ENCODE measurements at places on chromosomes 12 and 14.

- DNase-seq: no peak
Observed at GRCh38 chr12:70695361-70696023, 58.3 kb upstream of the PTPRB start.

DNA sequence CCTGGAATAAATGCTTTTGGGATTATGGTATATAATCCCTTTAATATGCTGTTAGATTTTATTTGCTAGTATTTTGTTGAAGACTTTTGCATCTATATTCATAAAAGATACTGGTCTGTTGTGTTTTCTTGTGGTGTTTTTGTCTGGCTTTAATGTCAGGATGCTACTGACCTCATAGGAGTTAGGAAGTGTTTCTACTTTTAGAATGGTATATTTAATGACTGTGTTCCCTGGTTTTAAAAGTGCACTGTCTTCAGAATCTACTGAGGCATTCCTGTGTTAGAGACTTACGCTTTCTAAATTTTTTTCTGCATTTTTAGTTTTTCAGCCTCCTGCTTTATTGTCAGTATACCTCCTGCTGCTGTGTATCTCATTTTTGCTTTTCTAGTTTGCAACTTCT, 51.6 kb downstream of the ARHGAP5 start:
- no peak for DNase-seq

GRCh38 chr12:108717243-108717642, 14.1 kb downstream of the CORO1C start:
- no peak for DNase-seq

GRCh38 chr12:110012137-110012536, 12.9 kb downstream of the ANKRD13A start:
- DNase-seq: no peak

GRCh38 chr14:105324080-105324778, 9.7 kb downstream of the PACS2 start:
- no peak for DNase-seq

DNA sequence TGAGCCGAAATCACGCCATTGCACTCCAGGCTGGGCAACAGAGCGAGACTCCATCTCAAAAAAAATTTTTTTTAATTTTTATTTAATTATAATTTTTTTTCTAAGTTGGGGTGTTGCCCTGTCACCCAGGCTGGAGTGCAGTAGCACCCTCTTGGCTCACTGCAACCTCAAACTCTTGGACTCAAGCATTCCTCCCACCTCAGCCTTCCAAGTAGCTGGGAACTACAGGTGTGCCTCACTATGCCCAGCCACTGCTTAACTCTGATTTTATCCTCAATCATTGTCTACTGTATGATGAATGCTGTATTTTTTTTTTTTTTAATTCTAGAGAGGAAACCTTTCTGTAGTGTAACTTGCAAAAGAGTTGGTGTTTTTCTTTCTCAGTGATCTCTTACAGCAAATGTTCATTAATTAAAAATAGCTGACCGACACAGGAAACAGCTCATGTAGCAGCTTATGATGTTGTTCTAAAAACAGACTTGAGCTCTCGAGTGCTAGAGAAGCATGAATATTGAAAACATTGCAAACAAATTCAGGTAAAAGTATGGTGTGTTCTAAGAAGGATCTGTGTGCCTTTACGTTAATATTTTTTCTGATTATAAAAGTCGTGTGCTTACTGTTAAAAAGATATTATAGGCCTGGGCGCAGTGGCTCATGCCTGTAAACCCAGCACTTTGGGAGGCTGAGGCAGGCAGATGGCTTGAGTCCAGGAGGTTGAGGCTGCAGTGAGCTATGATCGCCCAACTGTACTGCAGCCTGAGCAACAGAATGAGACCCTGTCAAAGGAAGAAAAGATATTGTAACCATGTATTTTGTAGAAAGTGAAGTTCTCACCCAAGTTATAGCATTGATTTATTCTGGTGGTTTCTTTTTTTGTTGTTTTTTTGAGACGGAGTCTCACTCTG, 68.9 kb downstream of the FGD4 start:
- no peak for DNase-seq

DNA sequence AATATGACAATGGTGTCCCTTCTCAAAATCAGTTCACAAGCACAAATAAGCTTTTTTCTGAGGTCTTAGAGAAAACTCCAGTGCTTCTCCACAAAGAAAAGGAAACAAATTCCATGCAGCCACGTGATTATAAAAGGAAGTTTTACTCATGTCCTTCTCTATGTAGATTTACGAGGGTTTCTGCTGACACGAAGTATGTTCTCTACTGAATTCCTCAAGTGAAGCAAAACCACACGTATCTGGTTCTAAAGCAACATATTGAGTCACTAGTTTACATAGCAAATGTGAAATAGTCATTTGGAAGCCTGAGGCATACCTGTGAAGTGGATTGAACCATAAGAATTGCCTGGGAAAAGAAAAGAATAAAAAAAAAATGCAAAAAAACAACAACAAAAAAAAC, 31.9 kb downstream of the BMP4 start:
- no peak for DNase-seq

DNA sequence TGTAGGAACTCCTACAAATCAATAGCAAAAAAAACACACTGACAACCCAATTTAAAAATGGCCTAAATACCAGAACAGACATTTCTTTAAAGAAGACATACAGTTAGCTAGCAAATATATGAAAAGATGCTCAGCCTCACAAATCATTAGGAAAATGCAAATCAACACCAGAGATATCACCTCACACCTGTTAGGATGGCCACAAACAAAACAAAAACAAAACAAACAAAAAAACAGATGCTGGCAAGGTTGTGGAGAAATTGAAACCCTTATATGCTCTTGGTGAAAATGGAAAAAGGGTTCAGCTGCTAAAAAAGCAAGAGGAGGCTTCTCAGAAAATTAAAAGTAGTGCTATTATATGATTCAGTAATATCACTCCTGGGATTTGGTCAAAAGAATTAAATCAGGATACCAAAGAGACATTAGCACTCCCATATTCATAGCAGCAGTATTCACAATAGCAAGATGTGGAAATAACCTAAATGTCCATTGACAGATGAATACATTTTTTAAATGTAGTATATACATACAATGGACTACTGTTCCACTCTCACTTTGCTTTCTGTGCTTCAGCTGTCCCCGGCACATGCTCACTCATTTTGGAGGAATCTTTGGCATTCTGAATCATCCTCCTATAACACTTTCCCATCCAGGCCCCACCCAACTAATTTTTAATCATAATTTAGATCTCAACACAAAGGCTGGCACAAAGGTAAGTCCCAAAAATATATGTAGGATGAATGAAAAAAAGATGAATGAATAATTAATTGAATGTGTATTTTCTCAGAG, 99.1 kb downstream of the SYT1 start:
- DNase-seq: no peak

DNA sequence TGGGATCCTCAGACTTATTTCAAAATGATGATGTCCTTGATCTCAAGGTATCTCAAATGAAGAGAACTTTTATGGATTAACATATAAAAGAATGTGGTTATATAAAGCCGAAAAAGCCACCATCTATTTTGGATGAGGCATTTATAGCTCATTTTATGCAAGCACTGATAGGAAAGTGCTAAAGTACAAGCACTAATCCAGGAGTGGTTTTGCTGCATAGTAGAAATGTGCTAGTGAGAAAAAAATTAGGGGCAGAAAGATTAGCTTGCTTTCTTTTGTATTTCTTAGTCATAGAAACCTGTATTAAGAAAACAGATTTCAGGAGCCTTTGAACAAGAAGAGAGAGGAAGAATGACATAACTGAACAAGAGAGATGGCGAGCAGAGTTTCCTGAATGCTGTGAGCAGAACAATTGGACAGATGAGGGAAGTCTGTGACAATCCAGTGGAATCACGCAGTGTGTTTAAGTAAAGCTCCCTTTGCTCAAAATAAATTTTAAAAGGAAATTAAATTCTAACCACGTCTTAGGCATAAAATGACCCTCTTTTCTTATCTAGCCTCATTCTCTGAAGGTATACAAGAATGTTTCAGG, 238.2 kb upstream of the NOVA1 start:
- no peak for DNase-seq

DNA sequence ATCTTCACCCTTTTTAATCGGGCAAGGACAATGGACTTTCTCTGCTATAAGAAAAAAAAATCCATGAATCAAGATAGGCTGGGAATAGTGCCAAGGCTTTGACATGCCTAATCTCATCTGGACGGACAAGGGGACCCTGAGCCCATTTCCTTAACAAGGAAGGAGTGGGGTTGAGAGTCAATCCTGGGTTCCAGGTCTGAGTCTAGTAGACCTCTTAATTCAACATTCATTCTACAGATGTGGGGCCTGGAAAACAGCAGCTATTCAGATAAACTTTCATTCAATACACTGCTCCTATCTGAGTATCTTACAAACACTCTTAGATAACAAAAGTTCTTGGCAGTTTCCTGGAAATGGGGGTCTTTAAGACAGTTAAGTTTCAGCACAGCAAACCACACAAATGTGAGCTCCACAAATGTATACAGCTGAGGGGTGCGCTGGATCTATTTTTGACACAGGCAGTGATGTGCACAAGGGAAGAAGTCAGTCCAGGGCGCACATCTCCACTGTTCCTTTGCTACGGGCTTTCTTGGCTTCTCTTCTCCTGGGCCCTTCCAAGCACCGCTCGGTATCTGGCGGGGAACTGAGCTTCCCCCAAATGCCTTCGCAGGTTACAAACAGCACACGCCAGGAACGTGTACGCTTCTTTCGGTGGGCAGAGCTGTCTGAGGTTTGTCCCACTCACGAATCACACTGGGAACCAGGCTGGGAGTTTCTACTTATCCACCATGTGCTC, 82.2 kb upstream of the GPR68 start:
- DNase-seq: no peak

- no peak for DNase-seq
Observed at GRCh38 chr12:87365423-87365822, 663.8 kb downstream of the C12orf50 start.

DNA sequence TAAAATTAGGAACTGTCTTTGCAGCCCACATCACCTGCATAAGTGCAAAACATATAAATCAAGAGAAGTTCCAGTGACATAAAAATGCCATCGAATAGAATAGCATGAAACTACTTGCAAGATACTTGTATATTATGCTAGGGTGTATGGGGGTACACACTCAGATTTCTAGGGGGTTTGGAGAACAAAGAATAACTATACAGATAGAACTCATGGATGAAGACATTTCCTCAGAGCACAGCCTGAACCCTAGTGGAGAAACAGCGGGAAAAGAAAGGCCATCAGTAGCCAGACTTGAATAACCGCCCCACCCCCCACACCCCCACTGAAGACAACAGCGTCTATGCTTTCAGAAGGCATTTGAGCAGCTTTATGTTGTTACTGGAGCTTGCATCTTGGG, 425.8 kb downstream of the NPAS3 start:
- no peak for DNase-seq

DNA sequence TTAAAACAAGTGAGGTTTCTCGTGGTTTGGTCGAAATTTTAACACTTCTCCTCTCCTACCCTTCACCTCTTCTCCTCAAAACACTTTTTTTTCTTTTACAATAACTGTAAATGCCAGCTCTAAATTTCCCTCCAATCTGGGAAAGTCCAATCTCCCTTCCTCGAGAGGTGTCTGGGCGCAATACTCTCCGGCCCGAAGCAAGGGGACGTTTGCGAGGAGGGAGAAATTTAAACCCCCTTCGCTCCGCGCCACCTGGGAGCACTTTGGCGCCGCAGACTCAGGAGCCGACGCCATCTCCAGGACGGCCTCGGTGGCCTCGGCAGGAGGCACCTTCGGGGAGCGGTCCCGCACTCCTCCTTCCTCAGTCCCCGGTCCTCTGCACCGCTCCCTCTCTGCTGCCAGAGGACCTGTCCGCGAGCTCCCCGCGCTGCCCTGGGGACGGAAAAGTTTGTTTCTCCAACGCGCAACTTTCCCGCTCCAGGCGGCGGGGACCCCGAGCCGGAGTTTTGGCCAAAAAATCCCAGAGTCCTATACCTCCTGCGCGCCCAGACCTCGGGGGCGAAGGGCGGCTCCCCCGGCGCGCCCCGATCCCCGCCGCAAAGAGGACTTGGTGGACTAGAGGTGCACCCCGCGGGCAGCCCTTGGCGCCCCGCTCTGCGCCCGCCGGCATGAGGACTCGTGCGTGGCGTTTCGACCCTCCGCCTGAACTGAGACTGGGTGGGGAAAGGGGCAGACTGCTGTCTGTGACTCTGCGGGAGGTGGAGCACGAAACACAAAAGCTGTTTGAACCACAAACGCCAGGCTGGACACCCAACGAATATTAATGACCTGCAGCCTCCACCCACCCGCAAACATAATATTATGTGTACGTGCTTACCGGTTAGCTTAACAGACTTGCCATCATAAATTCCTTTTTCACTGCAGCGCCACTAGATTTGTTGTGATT, 95.2 kb upstream of the HMGA2 start:
- DNase-seq: no peak

DNA sequence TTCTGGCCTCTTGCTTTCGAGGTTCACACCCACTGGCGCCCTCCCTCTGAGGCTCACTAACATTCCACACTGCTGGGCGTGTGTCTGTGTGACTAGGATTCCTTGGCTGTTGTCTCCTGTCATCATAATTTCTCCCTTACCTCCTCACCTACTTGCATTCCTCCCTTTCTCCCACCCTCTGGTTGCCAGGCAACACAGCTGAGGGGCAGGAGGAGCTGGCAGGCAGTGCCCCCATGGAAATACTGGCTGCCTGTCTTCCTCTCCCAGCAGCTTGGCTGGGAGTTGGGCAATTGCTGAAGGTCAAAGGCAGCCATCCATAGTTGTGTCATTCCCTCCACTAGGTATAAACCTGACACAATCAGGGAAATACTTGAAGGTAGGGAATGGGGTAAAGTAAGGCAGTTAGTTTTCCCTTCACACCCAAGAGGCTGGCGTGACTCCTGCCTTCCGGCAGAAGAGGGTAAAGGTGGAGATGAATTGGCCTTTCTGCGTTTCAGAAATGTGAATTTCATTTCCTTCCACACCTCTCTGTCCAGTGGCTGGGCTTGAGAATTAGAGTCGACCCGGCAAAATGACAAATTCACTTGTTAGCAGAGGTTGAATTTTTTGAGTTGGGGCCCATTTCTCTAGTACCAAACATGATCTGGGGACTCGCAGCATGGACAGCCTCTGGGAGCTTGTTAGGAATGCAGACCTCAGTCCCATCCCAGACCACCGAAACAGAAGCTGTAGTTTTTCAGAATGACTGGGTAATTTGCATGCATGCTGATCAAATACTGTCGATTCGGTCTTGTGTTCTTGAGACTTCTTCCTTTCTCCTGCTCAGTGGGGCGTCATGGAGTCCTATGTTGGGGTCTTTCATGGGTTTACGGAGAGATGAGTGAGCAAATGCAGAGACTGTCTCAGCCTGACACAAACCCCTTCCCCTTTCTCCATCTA, 24.3 kb upstream of the EMP1 start:
- no peak for DNase-seq

DNA sequence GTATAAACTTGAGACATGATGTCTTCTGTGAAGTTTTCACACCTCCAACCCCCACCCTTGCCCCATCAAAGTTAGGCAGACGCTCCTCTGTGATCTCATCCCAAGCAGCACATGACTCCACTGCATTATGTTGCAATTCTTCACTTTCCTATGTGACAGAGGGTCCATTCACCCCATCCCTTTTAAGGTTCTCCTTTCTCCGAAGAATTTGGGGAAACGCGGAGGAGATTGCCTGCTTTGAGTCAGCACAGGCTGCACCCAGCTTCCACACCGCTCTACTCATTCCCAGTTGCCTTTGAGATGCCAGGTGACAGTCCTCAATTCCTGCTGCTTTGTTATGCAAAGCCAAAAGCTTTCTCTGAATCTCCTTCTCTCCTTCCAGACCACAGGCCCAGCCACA, 61.8 kb downstream of the PHLDA1 start:
- no peak for DNase-seq
